Stimulated activated CD4-positive, alpha-beta T cell treated with anti-CD3 and anti-CD28 coated beads, Interleukin-4, amount 100 ng/mL, for 1 hour (primary cell): ENCODE measurements at places on chromosomes 11 and 22.

- no peak for DNase-seq
Measured at GRCh38 chr11:118889797-118890196, 6.1 kb downstream of the CXCR5 start.

- no peak for DNase-seq
Measured at GRCh38 chr11:124749912-124750311, 2.1 kb downstream of the VSIG2 start.

- DNase-seq = peak; percentile 0
Measured at GRCh38 chr11:3123305-3123704, 41.8 kb downstream of the OSBPL5 start.

GRCh38 chr11:124581817-124582216, 12.0 kb downstream of the OR8A1 start:
- no peak for DNase-seq

DNA sequence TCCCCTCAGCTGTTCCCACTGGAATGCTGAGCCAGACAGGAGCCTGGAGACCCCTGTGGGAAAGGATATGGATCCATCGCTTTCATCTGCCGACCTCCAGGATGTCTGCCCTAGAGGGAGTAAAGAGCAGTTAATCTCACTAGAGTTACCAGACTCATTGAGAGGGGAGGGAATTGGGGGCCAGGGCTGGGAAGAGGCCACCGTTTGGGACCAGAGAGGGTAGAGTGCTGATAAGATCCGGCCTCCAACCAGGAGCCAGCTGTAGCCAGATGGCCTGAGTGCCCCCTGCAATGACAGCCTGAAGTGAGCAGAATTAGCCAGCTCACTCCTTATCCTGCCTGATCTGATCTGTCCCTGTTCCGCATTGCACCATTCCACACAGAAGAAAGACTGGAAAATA, 3.7 kb upstream of the APLNR start:
- DNase-seq = no peak

DNA sequence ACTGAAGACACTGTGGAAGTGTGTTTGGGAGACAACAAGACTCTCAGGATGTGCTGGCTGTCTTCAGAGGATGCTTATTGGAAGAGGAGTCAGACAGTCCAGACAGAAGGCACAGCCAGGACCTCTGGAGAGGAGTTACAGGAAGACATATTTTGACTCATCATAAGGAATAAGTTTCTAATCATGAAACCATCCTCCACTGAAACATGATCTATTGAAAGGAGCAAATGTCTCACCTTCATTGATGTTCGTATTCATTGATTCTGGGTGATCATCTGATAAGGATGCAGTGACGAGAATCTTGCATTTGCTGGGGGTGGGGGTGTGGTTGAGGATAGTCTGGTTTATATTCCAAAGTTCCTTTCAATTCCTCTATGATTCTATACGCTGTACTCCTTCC, 2.5 kb upstream of the CXCR5 start:
- DNase-seq = no peak

GRCh38 chr11:4610258-4610935, 2.4 kb upstream of the TRIM68 start:
- DNase-seq = no peak

DNA sequence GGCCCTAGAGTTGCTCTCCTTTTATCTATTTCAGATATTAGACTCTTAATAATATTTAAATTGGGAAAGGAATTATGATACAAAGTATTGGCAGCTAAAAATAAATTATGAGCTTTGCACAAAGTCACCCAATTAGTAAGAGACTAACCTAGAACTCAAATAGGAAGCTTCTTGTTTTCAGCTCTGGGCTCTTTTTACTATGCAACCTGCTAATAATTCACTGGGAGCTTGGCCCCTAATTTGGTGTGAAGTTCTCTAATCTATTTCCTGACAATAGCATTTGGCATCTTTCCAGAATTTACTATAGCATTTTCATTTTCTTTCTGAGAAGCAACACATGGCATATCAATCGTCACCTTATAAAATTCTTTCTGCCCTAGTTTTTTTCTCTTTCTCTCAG, 727.7 kb upstream of the ANO5 start:
- no peak for DNase-seq

DNA sequence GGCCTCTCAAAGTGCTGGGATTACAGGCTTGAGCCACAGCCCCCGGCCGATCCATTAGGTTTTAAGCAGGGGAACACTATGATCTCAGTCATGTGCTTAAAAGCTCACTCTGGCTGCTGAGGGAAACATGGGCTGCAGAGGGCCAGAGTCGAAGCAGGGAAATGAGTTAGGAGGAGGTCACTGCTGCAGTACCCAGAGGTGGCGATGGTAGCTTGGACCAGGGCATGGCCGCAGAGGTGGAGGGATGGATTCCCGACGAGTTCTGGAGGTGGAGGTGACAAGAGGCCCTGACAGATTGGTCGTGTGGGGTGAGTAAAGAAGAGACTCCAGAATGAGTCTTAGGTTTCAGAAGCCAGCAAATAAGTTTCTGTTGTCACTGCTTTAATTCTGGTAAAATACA, 54.4 kb upstream of the INCENP start:
- DNase-seq = no peak

DNA sequence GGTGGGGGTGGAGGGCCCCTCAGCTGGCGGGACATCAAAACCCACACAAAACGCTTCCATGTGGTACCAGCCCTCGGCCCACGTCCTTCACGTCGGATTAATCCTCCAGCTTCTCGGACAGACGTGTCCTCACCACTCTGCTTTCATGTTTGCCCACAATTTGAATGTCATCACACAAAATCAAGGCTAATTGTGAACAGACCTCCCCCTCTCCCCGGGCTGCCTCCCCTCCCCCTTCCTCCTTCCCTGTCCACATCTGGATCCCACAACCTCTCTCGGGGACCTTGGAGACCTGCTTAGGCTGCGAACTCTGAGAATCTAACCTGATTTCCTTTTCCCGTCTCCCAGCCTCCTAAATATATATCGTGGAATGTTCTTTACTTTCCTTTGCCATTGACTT, 262.9 kb downstream of the MN1 start:
- no peak for DNase-seq

GRCh38 chr11:35131886-35132285, 7.1 kb upstream of the CD44 start:
- DNase-seq = no peak

- DNase-seq = no peak
Measured at GRCh38 chr22:46914481-46914880, 152.0 kb downstream of the TBC1D22A start.

DNA sequence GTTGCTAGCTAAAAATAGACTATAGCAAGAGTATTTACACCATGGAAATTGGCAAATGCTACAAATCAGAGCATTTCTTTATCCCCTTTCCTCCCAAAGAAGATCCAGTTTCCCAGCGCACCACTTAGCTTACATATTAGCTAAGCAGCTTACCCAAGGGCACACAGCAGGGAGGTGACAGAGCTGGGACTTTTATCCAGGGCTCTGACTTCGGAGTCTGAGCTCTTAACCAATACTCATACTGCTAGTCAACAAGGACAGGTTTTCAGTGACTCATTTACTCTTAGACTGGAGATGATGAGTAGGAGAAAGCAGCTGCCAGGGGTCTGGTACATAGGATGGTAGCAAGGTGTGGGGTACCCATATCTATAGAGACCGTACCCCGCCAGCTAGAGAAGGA, 38.4 kb downstream of the NAV2 start:
- no peak for DNase-seq

GRCh38 chr11:39345834-39346442, 2113.5 kb downstream of the LRRC4C start:
- no peak for DNase-seq

DNA sequence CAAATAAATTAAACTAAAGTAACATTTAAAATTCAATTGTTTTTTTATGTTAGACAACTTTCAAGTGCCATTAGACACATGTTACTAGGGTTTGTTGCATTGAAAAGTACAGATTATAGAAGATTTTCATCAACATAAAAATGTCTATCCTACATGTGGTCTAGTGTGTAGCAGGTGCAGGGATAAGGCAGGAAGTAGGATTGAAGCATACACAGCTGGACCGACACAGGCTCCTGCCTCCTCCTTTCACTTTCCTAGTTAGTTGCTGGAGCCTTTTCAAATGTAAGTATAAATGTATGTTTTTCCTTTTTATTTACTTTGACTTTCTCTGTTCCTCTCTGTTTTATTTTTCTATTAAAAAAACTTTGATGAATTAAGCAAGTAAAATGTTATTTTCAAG, 246.9 kb upstream of the LUZP2 start:
- no peak for DNase-seq

DNA sequence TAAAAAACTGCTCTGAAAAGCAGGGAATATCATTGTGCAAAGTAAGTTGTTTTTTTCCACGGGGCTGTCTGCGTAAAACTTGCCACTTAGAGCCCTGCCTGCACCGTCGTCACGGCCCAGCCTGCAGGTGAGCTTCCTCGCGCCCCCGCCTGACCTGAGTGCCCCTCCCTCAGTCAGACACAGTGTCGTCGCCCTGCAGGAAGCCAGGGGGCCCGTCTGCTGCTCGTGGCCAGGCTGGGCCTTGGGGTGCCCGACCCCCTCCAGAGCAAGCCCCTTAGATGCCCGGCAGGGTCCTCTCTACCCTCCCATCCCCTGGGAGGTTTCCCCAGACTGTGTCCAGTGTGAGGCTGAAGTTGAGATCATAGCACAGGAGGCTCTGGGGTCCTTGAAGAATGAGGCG, 31.6 kb downstream of the SBF1 start:
- no peak for DNase-seq

GRCh38 chr11:83002053-83002452, 69.6 kb downstream of the RAB30 start:
- peak; percentile 20 for DNase-seq

DNA sequence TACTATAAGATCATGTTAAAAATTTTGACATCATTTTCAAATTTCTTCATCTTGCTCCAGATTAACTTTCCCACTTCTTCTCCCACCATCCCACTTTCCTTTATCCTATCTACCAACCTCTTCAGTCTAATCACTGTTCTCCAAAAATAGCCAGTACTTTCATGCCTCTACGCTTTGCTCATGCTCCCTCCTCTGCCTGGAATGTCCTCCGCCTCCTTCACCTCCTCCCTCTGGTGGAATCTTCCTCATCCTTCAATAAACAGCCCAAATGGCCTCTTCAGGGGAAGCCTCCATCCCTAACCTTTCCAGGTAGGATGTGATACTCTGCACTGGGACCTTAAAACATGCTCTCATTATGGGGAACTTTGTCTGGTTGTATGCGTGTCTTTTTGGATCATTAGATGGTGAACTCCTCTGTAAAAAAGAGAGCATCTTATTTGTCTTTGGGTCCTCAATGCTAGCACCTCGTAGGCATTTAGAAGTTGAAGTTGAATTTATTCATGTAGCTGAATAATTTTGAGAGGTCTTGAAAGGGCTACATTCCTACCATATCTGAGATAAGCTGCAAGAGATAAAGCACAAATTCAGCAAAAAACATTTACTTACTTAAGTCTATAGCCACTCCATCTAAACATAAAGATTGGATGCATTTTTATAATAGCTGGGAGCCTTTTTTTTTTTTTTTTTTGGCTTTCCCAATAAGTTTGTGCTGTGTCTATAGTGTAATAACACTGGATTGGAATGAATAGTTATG, 8.0 kb upstream of the CSRP3 start:
- no peak for DNase-seq

DNA sequence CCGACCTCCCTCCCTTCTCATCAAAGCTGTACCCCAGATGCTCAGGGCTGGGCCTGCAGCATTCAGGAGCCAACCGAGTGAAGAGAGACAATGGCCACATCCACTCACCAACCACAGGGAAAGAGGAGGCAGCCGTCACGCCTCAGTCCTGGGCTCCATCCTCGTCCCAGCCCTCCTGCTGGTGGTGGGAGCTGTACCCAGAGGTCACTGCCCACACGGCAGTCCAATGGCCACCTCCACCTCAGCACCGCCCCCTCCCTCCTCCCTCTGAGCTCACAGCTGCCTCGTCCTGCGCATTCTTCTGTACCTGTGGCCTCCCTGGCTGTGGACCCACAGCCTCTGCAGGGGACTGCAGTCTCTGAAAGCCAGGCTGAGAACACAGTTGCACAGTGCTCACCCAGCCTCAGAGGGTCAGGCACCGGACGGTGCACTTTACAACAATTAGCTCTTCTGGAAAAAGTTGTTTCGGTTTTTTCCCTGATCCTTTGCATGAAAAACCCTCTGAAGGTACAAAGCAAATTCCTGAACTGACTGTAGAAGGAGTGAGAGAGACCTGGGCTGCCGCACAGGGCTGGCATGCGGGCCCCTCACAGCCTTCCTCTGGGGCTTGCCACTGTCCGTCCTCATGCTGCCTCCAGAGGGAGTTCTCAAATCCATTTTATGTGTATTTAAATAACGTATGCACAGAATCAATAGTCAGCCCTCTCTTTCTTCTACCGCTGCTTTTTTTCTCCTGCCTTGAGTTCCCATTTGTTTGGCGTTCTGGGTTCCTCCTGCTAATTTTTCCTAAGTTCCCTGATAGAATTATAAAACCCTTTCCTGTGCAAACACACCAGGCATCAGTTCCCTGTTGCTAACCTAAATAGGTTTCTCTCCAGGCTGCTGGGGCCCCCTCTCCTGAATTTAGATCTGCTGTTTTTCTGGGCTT, 52.7 kb downstream of the PHF21B start:
- DNase-seq = no peak

- no peak for DNase-seq
Measured at GRCh38 chr11:127471662-127472061, 471.1 kb upstream of the KIRREL3 start.

DNA sequence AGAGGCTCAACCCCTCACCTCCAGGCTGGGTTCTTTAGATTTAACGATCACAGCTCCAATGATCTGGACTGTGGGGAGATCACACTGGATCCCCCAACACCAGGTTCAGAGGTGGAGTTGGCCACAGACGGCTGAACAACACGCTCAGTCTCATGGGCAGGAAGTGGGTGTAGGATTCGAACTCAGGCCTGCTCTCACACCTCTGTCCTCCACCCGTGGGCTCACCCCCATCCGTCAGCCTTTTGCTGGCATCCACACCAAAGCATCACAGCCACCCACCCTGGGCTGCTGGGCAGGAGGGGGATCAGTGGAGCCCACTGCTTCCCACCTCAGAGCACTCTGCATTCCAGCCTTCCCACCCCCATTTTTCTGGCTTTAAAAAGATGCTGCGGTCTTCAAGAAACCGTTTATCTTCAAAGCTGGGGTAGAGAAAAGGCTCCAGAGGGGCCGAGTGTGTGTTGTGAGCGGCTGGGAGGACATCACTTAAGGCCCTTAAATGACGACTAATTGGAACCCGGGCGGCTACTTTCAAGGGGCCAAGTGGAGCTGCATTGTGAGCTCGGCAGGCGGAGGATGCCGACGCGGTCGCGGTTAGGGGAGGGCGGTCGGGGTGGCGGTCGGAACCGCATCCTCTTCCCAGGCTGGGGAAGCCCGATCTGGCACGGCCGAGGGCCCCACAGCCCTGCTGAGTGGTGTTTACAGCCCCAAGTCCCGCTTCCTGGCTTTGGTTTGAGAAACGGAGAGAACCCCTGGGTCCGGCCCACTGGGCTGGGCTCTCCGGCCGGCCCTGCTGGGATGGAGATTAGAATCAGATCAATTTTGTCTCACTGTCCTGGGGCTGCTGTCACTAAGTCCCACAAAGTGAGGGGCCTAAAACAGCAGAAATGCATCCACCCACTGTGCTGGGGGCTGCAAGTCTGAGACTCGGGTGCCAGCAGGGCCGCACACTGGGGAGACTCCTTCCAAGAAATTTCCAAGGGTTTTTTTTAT, 15.9 kb upstream of the FGF3 start:
- DNase-seq = no peak
